Activated CD4-positive, alpha-beta memory T cell treated with anti-CD3 and anti-CD28 coated beads for 36 hours (primary cell): ENCODE measurements at places on chromosomes 1 and 21.

- DNase-seq: no peak
These were observed 22.2 kb upstream of the ALG14 start for GRCh38 chr1:95094923-95095322.

DNA sequence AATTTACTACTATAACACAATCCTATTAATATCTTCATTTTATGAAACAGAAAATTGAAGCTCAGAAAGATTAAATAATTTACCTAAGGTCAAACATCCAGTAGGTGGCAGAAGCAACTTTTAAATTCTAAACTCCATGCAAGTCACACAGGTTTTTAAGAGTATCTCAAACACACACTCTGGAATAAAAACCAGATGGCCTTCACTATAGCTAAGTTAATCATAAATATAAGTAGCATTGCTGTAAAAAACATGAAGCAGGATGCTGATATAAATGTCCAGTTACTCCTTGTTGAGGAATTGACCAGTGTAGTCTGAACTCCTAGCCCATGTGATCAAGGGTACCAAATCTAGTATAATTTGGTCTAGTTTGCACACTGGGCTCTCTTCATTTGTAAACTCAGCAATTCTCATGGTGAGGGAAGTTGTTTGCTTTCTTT lies 9.4 kb upstream of the FMO3 start:
- no peak for DNase-seq

- no peak for DNase-seq
These were observed 26.1 kb downstream of the CR1L start for GRCh38 chr1:207670997-207671396.

- peak; percentile 15 for DNase-seq
These were observed 68.1 kb downstream of the GRIK3 start for GRCh38 chr1:36966242-36966641.

- DNase-seq: no peak
These were observed 74.7 kb downstream of the RAP1GAP start for GRCh38 chr1:21594501-21594900.

DNA sequence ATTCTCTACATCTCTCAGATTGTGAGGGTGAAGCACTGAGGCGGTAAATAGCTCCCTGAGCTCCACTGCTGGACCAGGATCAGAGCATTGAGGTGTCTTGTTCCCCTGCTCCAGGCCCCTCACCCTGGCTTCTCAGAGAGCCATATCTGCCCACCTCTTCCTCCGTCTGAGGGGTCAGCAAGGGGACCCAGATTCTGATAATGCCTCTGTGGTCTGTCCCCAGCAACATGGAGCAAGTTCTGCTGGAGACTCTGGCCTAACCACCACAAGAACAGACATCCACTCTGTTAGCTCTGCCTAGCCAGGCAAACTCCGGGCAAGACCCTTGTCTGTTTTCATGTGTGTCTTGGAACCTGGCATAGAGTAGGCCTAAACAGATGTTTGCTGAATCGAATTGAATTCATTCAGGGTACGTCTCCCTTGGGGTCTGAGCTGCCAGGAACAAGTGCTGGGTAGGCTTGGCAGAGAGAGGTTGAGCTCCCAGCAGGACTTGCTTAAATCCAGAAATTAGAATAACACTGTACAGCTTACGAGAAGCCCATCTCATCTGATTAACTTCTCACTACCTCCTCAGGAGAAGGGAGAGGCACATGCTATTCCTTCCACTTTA lies 2.3 kb downstream of the TRAF5 start:
- DNase-seq: no peak

- peak; percentile 68 for DNase-seq
These were observed 996 bp upstream of the SH3BGRL3 start for GRCh38 chr1:26278724-26279455.

DNA sequence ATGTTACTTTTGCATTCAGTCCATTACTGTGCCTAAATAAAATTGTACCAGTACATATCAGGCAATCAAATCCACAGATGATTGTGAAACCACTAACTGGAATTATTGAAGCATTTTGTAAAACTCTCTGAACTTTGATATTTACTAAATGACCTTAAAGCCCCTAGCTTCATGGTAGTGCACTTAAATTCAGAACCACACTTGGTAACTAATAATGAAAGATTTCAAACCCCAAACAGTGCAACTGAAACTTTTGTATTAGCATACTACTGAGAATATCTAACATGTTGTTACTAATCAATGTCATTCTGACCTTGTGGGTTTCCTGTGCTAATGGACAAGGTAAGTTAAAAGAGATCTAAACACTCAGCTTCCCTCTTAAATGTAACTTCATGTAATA lies at the start of gene CFHR3:
TSS of gene CFHR3 (plus strand) at position 238 of the 400 bp plus-strand sequence. CDS start at position 285, 47 bp downstream.
- no peak for DNase-seq

- peak; percentile 76 for DNase-seq
These were observed 3.4 kb upstream of the PEX10 start for GRCh38 chr1:2415801-2416208.
